ENCODE measurements at places on chromosomes 3 and 15. TPM values are rescaled to one million over a fixed set of nuclear protein-coding genes. Genes with fewer than 3 reads are reported as not detected.

Gene ADIPOQ
- polyA plus RNA-seq = not detected

Gene MKRN3
- 1.6 TPM for polyA plus RNA-seq

Gene CAND2
- polyA plus RNA-seq = 10.4 TPM

Gene GPR171
- 0.22 TPM for polyA plus RNA-seq

Gene PXK
- polyA plus RNA-seq = 34.0 TPM

Gene C15orf62
- 5.2 TPM for polyA plus RNA-seq

Gene DPPA4
- polyA plus RNA-seq = 3.9 TPM

Gene AADAC
- 0.09 TPM for polyA plus RNA-seq

Gene SPESP1
- polyA plus RNA-seq = 3.4 TPM

Gene GAP43
- 1.9 TPM for polyA plus RNA-seq

Gene GOLGA6L4
- 33.3 TPM for polyA plus RNA-seq

Gene RNF7
- polyA plus RNA-seq = 112 TPM

Gene AHSG
- polyA plus RNA-seq = 2.2 TPM
